Right cardiac atrium (tissue), 5 donors: ENCODE measurements at places on chromosomes 5 and 9. TPM values are rescaled to one million over a fixed set of nuclear protein-coding genes. Genes with fewer than 3 reads are reported as not detected.

Gene PRRX2
- 2.8 TPM for total RNA-seq

Gene MPDZ
- total RNA-seq: 67.9 TPM

Gene GPR150
- not detected for total RNA-seq

Gene PCDHB16
- total RNA-seq: 2.6 TPM

DNA sequence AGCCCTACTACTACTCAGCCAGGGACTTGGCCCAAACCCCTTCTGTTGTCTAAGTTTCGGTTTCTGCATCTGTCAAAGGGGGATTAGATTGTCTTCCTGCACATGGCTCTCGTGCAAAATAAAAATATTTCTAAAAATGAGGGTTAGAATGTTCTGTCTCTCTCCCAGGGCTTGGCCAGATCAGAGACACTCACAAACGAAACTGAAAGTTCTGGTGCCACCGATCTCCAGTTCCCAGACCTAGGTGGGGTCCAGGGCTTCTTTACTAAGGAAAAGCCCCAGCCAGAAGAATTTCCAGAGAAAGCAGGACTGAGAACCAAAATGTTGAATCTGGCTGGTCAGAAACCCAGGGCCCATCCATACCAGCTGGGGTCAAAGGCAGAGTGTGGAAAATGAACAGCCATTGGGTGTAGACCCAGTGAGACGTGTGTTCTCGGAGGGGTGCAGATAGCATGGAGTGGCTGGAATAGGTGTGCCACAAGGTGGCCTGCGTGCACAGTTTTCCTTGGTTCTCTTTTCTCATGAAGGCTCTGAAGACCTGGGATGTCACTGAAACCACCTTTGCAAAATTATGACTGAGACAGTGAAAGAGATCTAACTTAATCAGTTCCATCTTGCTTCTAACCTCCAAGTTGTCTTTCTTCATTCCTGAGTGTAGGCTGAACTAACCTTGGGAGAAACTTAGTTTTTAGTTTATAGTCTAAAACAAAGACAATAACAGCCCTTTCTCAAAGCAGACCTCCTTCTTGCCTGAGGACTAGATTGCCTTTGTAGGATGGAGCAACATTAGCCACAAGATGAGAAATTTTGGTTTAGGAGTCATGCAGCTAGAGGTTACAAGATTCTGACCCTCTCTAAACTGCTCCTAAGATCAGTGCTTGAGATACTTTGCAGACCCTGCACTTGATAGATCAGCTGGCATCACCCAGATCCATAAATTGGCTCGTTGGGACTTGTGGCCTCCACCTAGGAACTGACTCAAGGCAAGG, 2.3 kb upstream of the SLC23A1 start:
- DNase-seq: no peak

DNA sequence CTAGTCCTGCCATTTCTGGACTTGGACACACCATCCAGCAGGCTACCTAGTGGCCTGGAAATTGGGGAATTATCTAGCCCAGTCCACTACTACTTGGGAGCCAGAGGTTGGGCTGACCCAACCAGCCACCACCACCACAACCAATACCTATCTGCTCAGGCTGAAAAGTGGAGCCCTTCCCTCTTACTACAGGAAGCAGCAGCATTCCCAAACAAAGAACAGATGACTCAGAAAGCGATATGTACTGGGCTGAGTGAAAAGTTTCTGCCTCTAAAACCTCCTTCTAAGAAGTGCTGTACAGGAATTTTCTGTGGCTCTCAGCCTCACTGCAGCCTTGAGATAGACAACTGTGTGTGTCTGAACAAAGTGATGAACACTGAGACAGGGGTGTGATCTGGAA, 279.4 kb downstream of the CDH10 start:
- no peak for DNase-seq

- DNase-seq: peak; percentile 79
Observed at GRCh38 chr9:16328349-16328748, 542.1 kb downstream of the BNC2 start.

DNA sequence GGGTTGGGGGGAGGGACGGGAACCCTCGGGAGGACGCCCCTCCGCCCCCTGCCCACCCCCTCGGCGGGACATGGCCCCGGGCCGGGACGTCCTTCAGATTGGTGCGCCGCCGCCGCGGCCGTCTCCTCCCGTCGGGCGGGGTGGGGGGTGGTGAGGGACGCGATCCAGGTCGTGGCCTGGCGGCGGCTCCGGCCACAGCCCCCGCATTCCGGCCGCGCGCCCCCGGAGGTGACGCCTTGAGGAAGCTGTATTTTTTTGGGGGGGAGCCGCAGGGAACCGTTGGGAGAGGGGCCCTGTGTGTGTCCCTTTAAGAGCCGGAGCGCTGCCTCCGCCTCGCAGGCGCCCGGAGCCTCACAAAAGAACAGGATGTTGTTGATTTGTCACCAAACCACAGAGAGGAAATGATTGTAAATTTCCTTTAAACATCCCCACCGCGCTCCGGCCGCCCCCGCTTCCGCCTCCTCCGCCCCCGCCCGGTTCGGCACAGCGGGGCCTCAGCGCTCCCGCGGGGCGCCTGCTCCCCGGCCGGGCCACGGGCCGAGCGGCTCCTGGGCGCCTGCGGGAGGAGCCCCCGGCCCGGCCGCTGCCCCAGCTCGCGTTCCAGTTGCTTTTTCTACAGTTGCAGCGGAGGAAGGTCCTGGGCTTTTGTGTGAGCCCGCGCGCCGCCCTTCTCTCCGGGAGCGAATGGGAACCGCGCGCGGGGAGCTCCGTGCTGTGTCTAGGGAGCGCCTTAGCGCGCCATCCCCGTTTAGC, 32.1 kb upstream of the SPRY4 start:
- peak; percentile 91 for DNase-seq

- DNase-seq: peak; percentile 72
Observed at GRCh38 chr9:107732781-107733522, 243.4 kb upstream of the KLF4 start.

DNA sequence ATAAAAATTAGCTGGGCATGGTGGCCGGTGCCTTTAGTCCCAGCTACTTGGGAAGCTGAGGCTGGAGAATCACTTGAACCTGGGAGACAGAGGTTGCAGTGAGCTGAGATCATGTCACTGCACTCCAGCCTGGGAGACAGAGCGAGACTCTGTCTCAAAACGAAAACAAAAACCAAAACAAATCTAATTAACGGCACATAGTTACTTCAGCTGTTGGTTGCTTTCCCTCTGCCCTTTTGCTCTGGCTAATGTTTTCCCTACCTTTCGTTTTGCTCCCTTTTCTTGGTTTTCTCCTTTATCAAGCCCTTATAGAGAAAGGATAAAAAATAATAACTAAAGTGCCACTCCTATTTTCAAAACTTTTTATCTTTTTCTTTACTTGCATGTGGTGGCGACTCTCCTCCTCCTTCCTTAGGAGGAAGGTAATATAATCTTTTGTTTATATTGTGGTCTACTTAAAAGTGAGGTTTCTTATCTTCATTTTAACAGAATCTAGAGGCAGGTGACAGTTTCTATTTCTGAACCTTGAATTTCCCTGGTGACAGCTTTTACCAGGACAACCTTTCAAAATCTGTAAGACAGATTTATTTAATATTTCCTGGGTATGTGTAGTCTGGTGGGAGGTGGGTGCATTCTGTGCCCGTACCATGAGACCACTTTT, 125.4 kb downstream of the ARHGEF28 start:
- no peak for DNase-seq

DNA sequence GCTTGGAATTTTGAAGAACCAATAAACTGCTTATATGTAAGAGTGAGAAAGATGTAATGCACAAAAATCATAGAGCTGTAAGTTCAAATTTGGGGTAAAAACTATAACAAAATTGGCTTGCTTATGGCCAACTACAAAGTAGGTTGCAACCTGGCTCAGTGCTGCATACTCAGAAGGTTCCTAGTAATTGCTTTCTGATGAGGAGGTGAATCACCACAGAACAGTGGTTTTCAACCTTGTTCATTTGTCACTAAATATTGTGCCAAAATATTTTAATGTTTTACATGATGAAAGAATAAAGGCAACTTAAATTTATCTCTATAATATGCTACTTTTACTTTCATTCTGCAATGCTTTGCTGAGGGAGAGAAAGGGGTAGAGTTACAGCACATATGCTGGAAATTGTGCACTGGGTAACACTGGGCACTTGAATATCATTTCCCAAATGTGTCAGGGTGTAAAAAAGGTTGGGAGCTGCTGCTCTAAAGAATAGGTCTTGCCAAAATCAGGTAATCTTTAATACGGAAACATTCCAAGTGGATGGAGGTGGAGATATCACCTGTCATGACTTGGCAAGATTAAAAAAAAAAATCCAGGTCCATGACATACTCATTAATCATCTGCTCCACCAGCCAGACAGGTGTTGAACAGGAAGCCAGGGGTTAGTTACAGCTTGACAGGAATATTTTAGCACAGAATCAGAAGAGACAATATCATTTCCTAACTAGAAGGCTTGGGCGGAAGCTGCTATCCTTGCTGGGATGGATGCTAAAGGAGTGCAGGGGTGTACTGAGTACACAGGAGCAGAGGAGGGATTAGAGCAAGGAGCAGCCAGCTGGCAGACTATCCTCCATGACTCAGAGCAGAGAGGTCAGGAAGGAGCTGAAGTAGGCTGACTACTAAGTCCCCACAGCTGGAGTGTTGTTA, 34.6 kb upstream of the CCL21 start:
- peak; percentile 53 for DNase-seq

DNA sequence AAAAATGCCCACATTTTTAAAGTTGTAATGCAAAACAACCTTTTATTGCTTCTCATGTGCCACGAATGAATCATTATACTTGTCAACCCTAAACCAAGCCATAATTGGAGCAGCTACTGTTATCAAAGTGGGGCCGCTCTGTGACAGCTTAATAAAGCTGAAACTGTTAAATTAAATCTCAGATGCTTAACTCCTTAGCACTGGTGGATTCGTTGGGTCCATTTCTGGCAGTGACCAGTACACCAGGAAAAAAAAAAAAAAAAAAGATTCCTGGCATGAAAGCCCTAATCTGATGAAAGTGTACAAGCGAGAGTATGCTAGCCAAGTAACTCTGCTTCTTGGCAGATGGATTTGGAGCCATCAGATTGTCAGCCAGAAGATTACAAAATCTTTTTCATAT, 164.8 kb downstream of the ZSWIM6 start:
- DNase-seq: no peak
